ENCODE measurements at places on chromosomes 16 and 17. TPM values are rescaled to one million over a fixed set of nuclear protein-coding genes. Genes with fewer than 3 reads are reported as not detected.
A peak's percentile ranks its signal among the peaks of the same experiment; 100 is the strongest.

Gene CEP295NL
- not detected for total RNA-seq

Gene DOC2B
- total RNA-seq, result not detected

Gene NTN1
- 0.20 TPM for total RNA-seq

Gene HP
- total RNA-seq, result not detected

Gene DDX52
- total RNA-seq, result 21.9 TPM

Gene PITPNM3
- total RNA-seq, result 0.12 TPM

Gene MED31
- total RNA-seq, result 20.3 TPM

Gene ARMC7
- total RNA-seq, result 3.7 TPM

Gene MILR1
- total RNA-seq, result 21.6 TPM

Gene PKD1
- total RNA-seq, result 29.9 TPM

Gene ZNF213
- 2.0 TPM for total RNA-seq

Gene PIGS
- total RNA-seq, result 55.5 TPM

Gene KRTAP3-3
- not detected for total RNA-seq

Gene MPG
- total RNA-seq, result 88.8 TPM

Gene CCDC200
- not detected for total RNA-seq

Gene KLHL11
- 11.8 TPM for total RNA-seq

Gene RNF151
- not detected for total RNA-seq

- no peak for DNase-seq
Measured at GRCh38 chr16:84569382-84569987, 48.4 kb downstream of the COTL1 start.

- no peak for DNase-seq
Measured at GRCh38 chr16:27551036-27551435, 1.1 kb downstream of the KATNIP start.

DNA sequence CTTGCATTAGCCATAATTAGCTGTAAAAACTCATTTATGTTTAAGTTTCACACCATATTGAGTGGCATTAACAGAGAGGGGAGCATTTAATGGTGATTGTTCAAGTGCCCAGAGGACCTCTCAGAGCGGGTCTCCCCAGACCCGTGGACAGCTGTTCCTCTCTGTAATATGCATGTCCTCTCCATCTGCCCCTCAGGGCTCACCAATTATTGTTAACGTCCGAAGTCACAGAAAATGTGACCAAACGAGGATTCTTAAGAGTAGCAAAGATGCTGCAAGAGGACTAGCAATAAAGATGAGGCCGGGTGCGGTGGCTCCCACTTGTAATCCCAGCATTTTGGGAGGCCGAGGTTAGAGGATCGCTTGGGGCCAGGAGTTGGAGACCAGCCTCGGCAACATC, 130.2 kb downstream of the CPPED1 start:
- DNase-seq, result no peak

DNA sequence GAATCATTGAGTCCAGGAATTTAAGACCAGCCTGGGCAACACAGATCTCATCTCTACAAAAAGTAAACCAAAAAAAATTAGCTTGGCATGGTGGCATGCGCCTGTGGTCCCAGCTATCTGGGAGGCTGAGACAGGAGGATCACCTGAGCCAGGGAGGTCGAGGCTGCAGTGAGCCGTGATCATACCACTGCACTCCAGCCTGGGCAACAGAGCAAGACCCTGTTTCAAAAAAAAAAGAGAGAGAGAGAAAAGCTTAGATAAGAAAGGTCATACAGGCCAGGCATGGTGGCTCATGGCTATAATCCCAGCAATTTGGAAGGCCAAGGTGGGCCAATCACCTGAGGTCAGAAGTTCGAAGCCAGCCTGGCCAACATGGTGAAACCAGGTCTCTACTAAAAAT, 63.5 kb upstream of the DNAH17 start:
- DNase-seq, result no peak

DNA sequence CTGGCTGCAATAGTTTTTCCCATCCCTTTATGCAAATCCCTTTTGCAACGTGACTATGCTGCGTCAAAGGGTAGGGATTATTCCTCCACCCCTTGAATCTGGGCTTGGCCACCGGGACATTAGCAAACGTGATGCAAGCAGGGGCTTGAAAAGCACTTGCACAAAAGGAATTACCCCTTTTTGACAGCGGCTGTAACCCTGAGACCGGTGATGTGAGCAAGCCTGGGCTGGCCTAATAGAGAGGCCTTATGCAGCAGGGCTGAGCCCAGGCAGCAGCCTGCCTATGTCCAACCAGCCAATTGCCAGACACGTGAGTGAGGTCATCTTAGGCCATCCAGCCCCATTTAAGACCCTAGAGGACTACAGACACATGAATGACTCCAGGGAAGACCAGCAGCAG, 30.4 kb upstream of the PAFAH1B1 start:
- DNase-seq, result no peak

GRCh38 chr16:20937736-20938135, 37.2 kb downstream of the LYRM1 start:
- DNase-seq, result no peak

GRCh38 chr16:78669994-78670393, 570.5 kb downstream of the WWOX start:
- no peak for DNase-seq

DNA sequence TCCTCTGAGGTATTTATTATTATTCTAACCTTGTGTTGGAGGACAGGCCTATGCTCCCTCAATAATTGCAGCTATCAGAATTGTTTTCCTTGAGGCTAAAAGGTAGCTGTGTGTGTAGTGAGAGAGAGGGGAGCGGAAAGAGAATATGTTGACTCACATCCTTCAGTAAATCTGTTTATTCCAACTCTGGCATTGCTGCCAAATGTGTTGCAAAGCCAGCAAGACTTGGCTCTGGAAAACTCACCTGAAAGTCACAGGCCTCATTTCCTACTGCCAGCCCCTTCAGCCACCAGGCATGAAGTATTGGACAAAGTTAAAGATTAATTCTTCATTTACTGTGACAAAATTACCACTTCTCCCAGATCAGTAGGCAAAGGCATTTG, 9.6 kb downstream of the CA10 start:
- DNase-seq, result peak; percentile 4

- no peak for DNase-seq
Measured at GRCh38 chr17:38317081-38317480, 20.1 kb downstream of the MRPL45 start.

DNA sequence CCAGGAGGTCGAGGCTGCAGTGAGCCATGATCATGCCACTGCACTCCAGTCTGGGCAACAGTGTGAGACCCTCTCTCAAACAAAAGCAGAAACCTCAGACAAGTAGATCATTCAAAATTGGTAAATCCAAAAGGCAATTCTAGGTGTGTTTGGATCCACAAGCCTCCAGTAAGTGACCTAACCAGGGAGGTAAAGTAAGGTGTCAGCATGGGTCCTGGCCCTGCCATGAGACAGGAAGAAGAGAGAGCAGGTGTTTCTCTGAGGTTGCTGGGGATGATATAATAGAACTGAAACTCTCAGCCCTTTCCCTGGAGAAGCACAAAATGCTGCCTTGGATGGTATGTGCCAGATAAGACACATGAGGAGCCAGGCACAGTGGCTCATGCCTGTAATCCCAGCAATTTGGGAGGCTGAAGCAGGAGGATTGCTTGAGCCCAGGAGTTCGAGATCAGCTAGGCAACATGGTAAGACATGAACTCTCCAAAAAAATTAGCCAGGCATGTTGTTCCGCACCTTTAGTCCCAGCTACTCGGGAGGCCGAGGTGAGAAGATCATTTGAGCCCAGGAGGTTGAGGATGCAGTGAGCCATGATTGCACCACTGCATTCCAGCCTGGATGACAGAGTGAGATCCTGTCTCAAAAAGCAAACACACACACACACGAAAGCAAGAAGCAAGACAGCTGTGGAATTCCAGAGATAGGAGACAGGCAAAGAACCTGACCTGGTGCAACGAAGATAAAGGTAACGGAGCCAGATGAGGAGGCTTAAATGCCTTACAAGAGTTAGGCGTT, 6.5 kb downstream of the TM4SF5 start:
- DNase-seq, result no peak

DNA sequence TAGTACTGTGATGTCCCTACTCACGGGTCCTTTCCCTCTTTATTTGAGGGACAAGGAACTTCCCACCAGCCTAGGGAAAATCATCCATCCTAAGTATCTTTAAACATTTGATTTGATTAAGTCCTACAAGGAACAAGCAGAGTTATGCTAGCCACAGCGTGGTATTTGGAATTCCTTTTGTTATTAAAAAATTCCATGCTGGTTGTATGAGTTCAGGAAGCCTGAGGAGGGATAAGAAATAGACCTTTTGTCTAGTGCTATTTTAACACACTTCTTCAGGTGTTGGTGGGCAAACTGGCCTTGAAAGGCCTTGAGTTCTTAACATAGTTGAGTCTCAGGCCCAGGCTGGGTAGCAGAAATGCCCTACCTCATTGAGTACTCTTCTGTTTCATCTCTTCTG, 105.4 kb upstream of the TBX2 start:
- DNase-seq, result no peak

DNA sequence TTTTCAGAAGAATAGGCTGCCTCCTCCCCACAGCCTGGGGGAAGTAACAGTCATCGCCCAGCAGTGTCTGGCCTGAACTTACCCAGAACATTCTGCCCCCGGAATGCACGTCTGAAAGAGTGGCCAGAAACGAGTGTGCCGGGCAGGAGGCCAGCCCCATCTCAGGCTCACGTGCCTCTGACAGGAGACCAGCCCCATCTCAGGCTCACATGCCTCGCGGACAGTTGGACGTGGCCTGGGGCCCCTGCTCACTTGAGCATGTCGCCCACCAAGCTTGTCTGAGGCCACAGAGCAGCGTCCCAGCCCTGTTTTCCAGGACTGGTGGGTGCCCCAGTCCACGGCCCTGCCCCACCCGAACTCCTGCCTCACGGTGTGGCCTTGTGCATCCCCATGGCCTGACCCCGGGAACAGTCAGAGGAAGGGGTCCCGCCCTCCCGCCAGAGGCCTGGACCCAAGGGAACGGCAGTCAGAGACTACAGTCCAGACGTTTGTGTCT, 16.3 kb upstream of the CDH15 start:
- peak; percentile 67 for DNase-seq

DNA sequence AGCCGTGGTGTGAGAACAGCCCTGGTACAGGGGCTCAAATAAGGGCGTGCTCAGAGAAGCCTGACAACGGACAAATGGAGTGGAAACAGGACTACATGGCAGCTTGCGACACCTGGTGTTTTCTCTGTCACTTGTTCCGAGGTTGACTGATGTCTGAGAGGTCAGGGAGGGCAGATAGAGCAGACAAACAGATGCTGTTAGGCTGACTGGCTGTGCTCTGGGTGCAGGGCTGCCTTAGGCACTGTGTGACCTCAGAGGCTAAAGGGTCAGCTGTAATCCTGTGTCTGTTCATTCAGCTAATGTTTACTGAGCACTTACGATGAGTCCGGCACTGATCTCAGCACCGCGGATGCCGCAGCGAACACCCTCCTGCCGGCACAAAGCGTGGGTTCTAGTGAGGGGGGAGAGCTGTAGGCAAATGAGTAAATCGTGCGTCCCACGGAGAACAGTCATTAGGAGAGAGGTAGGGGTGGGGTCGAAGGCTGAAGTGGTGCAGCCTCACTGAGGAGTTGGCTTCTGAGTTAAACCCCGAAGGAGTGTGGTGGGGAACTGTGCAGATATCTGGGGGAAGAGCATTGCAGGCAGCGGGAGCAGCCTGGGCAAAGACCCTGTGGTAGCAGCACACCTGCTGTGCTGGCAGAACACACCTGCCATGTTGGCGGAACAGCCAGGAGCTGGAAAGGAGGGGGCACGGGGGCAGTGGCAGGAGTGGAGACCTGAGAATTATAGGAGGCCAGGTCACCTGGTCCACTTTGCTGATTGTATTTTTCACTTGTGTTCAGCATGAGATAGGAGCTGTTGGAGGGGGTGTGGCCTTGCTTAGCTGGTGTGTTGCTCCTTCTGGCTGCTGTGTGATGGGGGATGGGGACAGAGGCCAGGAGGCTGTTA, 35.0 kb downstream of the GPT2 start:
- no peak for DNase-seq

- DNase-seq, result peak; percentile 97
Measured at GRCh38 chr17:50051082-50051576, 4.8 kb upstream of the ITGA3 start.

DNA sequence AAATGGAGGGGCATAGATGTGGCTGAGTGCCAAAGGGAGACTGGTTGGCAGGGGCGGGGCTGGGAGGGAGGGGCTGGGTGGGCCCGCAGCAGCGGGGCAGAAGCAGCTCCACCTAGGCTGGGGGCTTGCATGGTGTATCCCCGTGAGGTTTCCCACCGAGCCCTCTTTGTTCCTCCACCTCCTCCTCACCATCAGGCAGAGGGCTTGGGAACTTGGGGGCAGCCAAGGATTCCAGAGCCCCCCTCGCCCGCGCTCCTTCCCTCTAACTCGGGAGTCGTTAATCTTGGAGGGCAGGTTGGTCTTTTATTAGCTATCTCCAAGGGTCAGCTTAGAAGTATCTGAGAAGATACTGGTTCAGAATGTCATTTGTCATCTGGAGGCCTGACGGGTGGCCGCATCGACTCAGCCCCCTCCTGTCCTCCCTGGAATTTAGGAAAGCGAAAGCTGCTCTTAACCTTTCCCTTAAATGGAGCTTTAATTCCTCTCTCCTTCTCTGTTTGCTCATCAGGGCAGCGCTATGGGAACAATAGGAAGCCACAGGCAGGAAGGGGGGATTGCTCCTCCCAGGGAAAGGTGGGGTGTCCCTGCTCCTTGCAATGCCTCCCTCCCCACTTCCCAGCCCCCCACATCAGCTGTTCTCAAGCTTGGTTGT, 274.3 kb upstream of the XYLT1 start:
- peak; percentile 15 for DNase-seq

DNA sequence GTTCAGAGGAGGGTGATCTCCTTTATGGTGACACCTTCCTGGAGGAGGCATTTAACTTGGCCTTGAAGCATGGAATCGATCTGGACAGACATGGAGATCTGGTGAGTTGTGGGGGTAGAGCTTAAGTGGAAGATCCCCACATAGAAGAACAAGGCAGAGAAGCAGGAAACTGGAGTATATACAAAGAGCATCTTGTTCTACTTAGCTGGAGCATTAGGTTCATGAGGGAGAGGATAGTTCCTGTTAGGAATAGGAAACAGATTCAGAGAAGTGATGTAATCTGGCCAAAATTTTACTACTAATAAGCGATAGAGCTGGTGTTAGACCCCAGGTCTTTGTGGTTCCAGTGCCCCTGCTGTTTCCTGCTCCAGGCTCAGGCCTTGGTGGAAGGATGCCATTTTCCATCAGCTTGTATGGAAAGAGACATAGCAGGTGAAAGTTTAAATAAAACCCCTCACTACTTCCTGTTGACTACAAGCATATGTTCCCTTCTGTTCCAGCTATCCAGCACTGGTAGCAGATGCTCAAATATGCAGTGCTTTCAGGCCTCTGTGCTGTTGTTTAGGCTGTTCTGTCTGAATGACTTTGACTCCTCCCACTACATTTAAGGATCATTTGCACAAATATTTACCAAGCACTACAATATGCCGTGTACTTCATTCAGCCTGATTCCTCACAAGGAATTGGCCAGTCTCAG, 9.4 kb downstream of the RPAIN start:
- DNase-seq, result no peak

Measured in RPMI7951 (cell line).